ENCODE measurements at places on chromosomes 1 and 21.

DNA sequence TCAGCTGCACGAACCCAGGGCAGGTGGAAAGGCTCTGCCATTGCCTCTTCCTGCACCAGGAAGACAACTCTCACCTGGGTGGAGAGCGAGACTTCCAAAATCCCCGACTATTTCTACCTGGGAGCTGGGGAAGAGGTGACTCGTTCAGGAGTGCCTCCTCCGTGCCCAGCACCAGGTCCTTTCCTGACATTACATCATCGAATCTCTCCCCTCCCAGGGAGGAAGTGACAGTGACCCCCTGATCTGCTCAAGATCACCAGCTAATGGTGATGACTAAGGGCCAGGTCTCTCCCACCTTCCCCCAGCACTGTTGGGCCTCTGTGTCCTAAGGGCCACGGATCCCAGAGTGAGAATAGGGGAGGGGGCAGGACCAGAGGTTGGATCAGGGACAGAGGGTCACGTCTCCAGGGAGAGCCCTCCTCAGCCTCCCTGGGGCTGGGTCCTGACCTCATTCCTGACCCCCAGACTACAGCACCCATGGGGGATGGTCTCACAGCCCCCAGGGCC lies 6.8 kb downstream of the MEGF6 start:
- DNase-seq: no peak

GRCh38 chr1:33428661-33429060 lies 2.2 kb downstream of the PHC2 start:
- DNase-seq: no peak

GRCh38 chr21:44761011-44761729 lies 40.5 kb downstream of the UBE2G2 start:
- no peak for DNase-seq

DNA sequence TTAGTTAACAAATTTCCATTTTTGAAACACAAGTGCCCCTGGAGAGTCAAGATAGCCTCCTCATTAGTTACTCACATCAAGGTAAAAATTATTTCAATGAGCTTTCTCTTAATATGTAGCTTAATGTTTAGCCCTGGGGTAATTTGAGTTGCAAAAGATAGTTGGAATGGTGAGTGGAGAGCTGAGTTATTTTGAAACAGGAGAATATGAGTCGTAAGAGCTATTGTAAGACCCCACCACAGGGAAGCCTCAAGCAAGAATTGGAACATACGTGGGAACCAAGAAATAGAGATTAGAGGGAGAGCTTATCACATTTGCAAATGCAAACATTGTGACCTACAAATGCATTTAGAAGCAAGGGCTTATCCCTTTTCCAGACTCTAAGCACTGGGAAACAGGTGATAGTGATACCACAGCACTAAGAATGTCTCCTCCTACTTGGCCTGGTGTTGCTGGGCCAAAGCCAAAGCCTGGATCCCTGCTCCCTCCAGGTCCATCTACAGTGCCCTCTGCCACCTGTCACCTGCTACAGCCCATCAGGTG lies 635.1 kb downstream of the PTPRC start:
- no peak for DNase-seq

DNA sequence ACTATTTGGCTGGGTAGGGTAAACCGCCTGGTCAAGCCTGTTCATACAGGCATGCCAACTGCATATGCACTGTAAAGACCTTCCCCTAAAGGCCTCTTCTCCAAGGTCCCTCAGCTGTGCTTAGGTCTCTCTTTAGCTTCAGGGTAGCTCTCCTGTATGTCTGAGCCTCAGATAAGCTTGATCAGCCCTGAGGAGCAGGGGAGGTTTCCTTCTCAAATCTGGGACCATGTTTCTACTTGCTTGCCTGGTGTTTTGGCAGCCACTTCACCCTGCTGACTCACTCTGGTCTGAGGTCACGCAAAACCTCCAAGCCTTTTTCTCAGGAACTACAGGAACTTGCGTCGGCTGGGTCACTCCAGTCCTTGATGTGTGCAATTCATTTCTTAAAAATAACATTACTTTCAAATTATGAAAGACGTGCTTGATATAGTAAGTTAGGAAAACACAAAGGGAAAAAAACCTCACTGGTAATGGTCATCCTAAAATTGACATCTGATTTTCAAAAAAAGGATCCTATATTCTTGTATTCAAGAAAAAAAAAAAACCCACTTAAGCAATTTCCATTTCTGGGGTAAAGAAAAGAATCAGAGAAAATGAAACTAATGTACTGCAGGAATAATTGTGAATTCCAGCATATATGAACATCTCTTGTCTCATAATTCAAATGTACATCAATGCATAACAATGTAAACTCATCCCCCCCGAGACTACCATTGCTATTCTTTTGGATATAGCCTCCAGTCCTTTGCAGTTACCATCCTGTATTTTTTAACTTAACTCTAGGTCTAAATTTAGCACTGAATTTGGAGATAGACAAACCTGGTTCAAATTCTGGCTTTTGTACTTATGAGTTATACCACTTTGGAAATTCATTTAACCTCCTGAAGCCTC lies 24.8 kb upstream of the RNF19B start:
- no peak for DNase-seq

- DNase-seq: no peak
Observed at GRCh38 chr21:33954395-33954794, 38.8 kb upstream of the ATP5PO start.

- DNase-seq: no peak
Observed at GRCh38 chr21:27569831-27570230, 602.9 kb upstream of the ADAMTS5 start.

GRCh38 chr1:150981805-150982712 lies at the start of gene ANXA9:
Gene ANXA9 (plus strand): TSS chr1:150982292. CDS start chr1:150983106, 814 bp downstream.
- DNase-seq: no peak

DNA sequence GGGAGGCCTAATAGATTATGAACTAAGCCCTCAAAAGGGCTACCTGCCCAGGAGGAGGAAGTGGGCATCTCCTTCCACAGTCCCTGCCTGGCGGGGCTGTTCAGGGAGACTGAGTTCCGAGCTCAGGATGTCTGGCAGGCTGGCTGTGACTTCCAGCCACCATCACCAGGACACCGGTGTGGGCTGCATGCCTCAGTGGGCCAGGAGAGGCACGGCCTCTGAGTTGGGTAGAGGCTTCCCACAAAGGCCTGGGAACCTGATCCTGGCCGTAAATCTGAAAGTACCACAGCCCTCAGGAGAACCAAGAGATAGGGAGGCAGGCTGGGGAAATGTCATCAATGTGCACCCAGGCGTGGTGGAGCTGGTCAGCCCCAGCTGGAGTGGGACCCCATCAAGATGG lies 29.1 kb downstream of the NTPCR start:
- no peak for DNase-seq

DNA sequence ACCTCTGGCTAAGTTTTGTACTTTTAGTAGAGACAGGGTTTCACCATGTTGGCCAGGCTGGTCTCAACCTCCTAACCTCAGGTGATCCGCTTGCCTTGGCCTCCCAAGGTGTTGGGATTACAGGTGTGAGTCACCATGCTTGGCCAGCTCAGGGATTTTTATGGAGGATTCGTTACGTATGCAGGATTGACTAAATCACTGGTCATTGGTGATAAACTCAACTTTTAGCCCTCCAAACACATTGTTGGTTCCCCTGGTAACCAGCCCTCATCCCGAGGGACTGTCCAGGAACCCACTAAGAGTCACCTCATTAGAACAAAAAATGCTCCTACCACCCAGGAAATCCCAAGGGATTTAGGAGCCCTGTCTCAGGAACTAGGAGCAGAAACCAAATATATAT lies 40.4 kb downstream of the ST3GAL3 start:
- DNase-seq: no peak

- DNase-seq: no peak
Observed at GRCh38 chr1:209657140-209657879, 5.1 kb upstream of the LAMB3 start.

GRCh38 chr1:245232931-245233330 lies 78.1 kb downstream of the KIF26B start:
- DNase-seq: no peak

- no peak for DNase-seq
Observed at GRCh38 chr21:44089001-44089911, 17.9 kb upstream of the PWP2 start.

DNA sequence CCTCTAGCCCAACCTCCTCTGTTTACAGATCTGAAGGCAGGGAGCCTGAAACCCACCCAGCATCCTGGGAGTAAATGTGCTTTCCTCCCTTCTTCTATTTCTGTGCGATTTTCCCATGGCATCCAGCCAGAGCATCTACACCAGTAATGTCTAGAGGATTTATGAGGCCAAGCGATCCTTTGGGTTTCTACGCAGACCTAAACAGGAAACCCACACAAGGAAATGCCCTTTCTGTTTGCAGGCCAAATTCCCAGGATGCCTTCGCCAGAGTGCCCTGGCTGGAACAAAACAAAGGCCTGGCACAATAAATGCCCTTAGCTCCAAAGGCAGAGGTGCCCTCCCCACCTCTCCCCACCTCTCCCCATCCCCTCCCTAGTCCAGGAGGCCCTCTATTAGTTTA lies 110.5 kb upstream of the CDC42BPA start:
- no peak for DNase-seq

DNA sequence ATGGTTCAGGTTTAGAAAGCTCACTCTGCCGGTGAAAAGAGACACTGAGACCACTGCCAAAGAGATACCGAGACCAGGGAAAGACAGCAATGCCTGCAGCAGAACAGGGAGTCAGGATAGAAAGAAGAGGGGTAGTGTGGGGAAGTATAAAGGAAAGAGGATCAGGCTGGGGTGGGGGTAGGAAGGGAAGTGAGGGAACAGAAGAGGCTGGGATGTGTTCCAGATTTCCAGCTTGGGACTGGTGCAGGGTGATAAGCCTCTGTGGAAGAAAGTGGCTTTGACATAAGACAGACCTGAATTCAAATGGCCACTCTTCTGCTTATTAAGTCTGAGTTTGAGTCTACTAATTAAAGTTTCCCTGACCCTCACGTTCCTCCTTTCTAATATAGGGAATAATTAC lies 105.9 kb downstream of the PIK3R3 start:
- no peak for DNase-seq

DNA sequence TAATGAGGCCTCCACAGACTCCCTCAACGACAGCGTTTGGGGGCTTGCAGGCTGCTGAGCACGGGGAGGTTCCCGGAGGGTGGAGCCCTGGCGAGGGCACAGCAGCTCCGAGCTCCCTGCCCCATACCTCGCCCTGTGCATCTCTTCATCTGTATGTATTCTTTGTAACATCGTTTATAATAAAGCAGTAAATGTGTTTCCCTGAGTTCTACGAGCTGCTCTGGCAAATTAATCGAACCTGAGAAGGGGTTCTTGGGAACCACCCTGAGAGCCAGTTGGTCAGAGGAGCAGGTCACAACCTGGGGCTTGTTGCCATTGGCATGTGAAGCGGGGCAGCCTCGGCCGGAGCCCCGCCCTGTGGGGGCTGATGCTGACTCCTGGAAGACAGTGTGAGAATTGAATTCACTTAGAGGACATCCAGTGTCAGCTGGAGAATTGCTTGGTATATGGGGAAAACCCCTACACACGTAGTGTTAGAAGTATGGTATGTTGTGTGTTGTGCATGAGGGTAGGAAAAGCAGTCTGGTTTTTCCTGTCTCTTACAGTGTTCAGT lies 11.5 kb downstream of the SLC37A1 start:
- no peak for DNase-seq

- peak; percentile 38 for DNase-seq
Observed at GRCh38 chr1:16006552-16007485, 2.8 kb downstream of the SRARP start.

DNA sequence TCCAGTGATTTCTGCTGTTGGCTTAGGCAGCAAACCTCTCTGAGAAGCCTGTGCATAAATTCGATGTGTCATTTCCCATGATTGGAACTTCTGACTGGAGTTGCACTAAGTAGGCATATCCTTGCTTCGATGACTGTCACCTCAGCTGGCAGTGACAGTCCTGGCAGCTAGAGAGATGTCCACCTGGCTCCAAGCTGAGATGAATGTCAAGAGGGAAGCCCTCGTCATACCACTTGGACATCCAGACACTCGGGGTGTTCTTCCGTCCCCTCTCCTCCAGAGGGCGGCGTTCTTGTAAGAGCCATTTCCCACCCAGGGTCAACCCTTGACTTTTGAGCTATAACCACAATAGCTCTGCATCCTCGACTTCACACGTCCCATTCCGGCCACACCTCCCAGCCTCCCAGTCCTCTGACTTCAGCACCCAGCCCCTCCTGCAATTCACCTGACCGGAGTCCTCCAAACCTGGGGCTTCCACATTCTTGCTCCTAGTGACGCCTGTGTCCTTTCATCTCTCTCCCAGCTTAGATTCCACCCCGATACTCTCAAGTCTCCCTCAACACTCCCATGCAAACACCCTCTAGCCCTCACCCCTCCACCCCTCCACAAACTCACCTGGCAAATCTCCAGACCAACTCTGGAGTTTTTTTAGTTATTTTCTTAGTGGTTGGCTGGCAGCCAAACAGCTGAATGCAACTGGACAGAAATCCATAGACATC lies 17.3 kb downstream of the CA6 start:
- DNase-seq: no peak

DNA sequence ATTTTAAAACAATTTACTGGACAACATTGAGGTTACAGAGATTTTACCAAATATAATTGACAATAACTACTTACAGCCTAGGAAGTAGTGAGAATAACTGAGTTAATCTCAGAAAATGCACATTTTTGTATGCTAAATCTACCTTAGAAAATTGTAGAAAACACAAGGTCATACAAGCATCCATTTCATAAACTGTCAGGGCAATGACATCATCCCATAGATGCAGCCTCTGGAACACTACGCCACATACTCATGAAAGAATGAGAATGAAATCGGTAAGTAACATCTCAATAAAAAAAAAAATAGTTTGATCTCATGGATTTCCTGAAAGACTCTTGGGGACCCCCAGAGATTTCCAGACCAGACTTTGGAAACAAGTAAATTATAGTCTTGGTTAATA lies 28.9 kb upstream of the BARHL2 start:
- DNase-seq: no peak

DNA sequence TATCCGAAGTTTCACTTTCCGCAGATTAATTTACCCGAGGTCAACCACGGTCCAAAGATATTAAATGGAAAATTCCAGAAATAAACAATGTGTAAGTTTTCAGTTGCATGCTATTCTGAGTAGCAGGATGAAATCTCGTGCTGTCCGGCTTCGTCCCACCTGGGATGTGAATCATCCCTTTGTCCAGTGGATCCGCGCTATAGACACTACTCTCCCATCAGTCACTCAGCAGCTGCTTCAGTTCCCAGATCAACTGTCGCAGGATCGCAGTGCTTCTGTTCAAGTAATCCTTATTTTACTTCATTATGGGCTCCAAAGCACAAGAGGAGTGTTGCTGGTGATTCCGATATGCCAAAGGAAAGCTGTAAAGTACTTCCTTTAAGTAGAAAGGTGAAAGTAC lies 8.3 kb upstream of the LRP8 start:
- DNase-seq: no peak

GRCh38 chr1:228022571-228023293 lies 15.9 kb downstream of the WNT3A start:
- no peak for DNase-seq
